ENCODE measurements at places on chromosomes 5 and 9.

GRCh38 chr9:73151653-73152542 is at the start of gene ANXA1:
ANXA1 (plus strand) TSS chr9:73151865; CDS start chr9:73158536, 6,671 bp downstream.
- DNase-seq = no peak

DNA sequence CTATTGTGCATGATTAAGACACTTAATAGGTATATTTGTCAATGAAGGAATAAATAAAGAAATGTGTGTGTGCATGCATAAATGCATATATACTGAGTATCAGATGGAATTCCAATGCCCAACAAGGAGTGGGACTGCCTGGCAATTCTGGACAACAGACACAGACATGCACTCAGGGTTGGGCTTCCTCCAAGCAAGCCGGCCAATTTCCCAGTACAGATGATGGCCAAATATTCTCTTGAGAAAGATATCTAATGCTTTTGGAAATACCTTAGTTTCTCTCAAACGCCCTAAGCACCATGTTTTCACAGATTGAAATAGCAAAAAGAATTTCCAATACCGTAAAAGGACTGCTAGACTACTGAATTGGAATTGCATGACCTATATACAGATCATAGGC is 11.1 kb downstream of the FTMT start:
- DNase-seq = no peak

DNA sequence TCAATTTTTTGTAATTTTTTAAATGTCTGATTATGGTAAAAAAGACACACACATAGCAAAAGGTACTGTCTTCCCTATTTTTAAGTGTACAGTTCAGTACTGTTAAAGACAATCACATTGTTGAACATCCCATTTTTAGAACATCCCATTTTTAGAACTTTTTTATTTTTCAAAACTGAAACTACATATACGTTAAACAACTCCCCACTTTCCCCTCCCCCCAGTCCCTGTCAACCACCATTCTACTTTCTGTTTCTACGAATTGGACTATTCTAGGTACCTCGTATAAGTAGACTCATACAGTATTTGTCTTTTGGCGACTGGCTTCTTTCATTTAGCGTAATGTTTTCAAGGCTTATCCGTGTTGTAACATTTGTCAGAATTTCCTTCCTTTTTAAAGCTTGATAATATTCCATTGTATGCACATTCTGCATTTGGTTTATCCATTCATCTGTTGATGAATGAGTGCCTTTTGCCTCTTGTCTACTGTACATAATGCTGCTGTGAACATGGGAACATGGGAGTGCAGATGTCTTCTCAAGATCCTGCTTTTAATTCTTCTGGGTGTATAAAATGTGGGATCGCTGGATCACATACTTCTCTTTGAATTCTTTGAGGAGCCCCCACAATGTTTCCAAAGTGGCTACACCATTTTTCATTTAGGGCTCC is 154.0 kb downstream of the PIK3R1 start:
- DNase-seq = no peak

DNA sequence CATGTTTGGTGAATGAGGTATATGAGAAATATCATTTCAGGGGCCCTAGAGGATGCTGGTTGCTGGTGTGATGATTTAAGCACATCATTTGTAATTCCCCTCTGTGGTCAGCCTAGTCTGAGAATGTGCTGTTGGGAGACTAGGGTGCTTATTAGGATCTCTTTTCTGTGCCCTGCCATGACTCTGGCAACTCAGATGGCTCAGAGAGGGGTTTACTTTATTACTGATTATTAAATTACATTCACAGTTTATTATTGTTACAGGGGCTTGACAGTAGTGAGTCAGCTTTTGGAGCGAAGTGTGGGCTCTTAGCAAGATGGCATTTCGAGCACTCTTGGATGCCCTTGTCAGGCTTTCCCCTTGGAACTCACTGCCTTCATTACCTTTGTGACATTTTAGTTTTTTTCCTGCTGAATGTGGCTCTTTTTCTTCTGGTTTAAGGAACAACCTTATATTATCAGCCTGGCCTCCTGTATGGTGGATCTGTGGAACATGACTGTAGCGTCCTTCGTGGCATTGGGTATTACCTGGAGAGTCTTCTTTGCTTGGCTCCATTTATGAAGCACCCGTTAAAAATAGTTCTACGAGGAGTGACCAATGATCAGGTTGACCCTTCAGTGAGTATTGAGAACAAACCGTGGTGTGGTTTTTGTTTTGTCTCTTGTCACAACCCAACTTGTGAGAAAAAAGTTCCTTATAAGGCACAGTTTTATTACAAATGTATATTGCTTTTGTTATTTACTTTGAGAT is 33.8 kb downstream of the RCL1 start:
- DNase-seq = no peak

GRCh38 chr9:89619019-89619418 is 14.2 kb downstream of the GADD45G start:
- no peak for DNase-seq

- DNase-seq = no peak
These were observed 49.7 kb upstream of the LHFPL2 start for GRCh38 chr5:78698191-78698791.

DNA sequence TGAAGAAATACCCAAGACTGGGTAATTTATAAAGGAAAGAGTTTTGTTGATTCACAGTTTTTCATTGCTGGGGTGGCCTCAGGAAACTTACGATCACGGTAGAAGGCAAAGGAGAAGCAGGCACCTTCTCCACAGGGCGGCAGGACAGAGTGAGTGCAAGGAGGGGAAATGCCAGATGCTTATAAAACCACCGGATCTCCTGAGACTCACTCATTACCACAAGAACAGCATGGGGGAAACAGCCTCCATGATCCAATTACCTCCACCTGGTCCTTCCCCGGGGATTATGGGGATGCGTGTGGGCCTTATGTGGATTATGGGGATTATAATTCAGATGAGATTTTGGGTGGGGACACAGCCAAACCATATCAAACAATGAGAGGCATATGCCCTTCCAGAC is 18.5 kb upstream of the RORB start:
- DNase-seq = no peak

DNA sequence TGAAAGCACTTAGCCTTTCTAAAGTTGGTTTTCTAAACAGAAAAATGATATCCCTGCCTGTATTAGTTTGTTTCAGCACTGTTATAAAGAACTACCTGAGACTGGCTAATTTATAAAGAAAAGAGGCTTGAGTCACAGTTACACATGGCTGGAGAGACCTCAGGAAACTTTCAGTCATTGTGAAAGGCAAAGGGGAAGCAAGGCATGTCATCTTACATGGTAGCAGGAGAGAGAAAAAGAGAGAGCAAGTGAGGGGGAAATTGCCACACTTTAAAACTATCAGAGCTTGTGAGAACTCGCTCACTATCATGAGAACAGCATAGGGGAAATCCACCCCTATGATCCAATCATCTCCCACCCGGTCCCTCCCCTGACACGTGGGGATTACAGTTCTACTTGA is 64.9 kb downstream of the FAM170A start:
- no peak for DNase-seq

DNA sequence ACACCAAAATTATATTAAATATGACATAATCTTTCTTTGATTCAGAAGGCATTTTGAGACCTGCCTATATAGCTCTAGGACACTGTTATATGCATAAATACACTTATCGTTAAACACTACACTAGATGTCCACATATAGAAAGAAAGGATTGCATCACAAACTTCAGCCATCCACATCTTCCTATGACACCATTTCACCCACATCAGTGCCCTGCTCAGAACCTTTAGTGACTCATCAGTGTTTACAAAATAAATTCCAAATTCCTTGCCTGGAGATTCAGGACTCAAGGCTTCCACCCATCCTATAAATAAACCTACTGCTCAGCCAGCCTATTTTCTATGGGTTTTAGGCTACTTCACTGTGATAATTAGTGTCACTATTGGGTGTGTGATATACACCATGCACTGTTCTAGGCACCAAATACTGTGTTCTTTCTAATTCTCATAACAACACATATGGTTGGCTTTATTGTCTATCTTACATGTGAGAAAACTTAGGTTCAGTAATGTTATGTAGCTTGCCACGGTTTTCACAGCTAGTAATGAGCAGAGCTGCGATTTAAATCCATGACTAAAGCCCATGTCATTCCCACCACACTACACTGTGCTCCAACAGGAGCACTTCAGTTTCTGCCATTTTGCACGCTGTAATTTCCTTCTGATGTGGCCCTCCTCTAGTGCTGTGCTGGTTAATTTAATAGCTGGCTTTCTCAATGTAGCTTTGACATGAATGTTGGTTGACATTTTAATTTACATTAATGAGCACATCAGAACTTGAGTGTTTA is 103.3 kb downstream of the SREK1 start:
- DNase-seq = no peak

GRCh38 chr5:129639331-129639730 is 108.6 kb upstream of the MINAR2 start:
- DNase-seq = no peak

DNA sequence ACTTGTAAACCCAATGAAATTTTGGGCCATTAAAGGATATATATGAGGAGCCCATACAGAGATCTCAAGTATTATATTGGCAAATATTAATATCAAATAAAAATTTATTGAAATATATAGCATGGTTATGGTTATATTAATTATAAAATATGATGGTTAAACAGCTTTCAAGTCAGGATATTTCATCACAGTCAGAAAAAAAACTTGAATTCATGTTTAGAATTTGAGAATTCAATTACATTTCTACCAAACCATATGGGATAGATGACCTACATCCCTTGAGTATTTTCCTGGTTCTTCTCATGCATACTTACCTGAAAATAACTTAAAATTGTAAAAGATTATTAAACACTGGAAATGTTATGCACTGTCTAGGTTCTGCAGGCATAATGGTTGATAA is 956.1 kb upstream of the EDIL3 start:
- no peak for DNase-seq

DNA sequence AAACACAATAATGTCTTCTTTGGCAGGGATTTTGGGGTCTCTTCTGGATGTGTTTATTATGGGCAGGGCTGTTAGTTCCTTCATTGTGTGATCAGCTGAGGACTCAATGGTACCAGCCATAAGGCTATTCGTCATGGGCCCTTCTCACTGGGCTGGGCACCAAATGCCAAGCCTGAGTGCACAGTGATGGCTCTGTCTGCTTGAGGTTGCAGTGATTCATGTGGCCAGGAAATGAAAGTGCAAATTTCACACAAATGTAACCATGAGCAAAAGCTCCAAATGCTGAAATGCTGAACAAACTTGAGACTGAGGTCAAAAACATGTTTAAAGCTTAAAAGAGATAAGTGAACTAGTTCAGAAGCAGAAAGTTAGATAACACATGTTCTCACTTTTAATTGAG is 191.0 kb downstream of the TARS1 start:
- no peak for DNase-seq

- no peak for DNase-seq
These were observed 8.4 kb upstream of the SETD9 start for GRCh38 chr5:56900858-56901578.

DNA sequence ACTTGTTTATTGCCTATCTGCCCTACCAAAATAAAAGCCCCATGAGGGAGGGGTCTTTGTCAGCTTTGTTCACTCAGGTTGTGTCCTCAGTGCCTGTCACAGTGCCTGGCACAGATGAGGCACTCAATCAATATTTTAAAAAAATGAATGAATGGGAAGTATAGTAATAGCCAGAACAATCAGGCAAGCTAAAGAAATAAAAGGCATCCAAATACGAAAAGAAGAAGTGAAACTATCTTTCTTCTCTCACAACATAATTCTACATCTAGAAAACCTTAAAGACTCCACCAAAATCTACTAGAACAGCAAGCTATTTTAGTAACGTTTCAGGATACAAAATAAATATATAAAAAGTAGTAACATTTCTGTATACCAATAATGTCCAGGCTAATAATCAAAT is 37.8 kb upstream of the C5orf63 start:
- DNase-seq = no peak

- no peak for DNase-seq
These were observed 148.4 kb downstream of the SIL1 start for GRCh38 chr5:139049780-139050179.

- DNase-seq = no peak
These were observed 1.8 kb upstream of the ADAMTS13 start for GRCh38 chr9:133420392-133420827.

DNA sequence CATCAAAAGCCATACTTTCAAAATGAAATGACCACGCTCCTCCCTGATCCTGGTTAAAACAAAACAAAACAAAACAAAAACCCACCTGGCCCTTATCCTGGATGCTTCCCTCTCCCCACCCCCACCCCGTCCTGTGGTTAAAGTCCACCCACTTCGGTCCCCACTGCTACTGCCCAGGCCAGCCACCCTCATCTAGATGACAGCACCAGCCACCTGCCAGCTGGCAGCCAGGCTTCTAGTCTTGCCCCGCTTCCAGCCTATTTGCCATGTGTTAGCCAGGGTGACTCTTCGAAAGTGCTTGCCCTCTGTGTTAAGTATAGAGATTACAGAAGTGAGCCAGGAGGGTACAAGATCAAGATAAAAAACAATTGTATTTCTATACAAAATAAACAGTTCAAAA is 27.5 kb upstream of the NCS1 start:
- DNase-seq = no peak

DNA sequence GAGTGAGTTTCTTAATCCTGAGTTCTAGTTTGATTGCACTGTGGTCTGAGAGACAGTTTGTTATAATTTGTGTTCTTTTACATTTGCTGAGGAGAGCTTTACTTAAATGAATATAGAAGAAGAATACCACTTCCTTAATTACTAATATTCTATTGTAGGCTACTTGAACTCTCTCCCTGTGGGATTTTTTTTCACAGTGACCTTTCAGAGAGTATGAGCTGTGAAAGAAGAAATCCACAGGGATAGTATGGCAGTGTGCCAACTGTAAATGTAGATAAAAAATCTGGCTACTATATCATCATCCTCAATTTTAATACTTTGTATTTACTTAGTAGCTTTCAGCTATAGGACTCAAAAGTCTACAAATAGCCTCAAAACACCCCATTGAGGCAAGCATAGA is 67.3 kb downstream of the COMMD10 start:
- DNase-seq = no peak

DNA sequence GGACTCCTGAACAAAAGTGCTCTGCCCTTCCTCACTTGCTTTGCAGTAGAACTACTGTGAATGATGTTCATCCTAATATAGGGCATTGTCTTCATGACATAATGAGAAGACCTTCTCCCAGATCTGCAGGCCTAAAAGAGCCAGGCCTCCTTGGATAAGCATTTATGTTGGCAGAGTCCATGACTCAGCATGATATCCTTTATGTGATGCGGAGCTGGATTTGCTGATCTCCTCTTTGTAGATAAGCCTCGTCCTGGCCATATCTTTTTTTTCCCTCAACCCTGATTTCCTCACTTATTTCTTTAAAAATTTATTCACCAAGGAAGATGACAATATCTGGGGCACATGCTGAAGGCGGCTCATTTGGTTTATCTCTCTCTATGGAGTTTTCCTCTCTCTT is 62.4 kb upstream of the TAS2R1 start:
- DNase-seq = no peak
